Keratinocyte (primary cell): ENCODE measurements at places on chromosomes 16 and 17.

DNA sequence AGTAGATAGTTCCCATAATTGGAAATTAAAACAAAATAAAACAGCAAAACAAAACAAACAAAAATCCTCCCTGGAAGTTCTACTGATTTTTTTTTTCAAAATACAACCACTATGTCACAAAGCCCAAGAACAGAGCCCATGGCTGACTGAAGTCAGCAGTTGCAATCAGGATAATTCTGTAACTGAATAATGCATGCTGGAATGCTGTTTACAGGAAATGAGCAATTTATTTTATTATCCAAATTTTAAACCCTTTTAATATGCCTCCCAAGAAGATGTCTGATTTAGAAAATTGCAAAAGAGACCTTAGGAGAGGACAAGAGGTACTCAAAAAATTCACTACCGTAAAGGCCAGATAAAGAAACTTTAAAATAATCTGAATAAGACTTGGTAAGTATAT is 578.2 kb downstream of the TOX3 start:
- no peak for DNase-seq

DNA sequence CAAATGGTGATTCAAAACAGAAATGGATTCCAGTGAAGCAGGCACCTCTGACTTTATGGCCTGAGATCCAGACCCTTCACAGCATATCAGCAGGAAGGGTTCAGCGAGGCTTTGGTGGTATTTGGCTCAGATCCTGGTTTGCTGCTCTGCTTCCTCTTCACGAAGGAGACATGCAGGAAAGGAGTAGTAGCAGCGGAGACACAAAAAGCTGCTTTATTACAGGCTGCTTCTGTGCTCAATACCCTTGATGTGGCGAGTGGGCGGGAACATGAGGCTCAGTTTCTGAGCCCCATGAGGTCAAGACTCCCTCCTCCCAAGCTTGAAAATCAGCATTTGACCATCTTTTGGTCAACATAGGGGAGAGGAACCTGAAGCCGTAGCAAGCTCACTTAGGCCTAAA is 213.3 kb upstream of the AXIN2 start:
- no peak for DNase-seq

- no peak for DNase-seq
These were observed 13.3 kb downstream of the GRB7 start for GRCh38 chr17:39751016-39751543.

DNA sequence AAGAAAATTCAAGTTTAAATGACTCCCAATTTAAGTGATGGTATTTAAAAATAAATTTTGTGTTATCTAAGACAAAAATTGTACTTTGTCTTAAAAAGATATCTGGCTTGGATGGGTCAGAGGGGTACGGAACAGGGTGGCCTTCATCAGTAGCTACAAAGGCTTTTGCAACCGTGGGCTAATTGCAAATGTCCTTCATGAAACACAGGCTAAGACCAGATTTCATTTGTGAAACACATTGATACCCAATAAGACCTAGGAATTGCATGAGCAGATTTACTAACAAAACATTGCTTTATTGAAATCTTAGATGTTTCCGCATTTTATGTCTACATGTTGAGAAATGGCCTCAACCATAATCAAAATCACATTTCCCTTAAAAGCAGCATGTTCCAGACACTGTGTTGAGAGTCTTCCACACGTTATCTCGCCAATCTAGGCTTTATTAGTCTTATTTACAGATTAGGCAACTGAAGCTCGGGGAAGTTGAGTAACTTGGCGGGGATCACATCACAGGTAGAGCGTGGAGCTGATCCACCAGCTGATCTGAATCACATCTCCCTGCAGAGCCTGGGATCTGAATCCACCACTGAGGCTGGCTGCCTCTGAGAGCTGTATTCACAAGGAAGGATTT is 21.8 kb downstream of the FBXO39 start:
- DNase-seq = no peak

DNA sequence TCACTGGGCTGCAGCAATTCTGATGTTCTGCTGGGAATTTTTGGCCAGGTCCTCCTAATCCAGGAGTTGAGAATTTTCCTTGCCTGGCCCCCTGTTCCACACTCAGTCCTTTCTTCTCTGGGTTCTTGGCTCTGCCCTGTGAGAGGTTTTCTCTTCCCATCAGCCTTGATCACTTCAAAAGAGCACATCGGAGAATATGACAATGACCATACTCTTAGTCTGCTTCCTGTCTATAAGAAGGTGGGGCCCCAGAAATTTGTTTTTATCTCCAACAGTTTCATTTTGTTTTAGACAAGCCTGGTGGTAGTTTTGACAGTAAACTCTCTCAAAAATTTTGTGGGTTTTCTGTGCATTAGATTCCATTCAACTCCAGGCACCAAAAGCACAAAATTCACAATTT is 70.7 kb downstream of the C17orf67 start:
- DNase-seq = no peak

- DNase-seq = no peak
These were observed 15.4 kb downstream of the MFSD11 start for GRCh38 chr17:76753061-76753961.

DNA sequence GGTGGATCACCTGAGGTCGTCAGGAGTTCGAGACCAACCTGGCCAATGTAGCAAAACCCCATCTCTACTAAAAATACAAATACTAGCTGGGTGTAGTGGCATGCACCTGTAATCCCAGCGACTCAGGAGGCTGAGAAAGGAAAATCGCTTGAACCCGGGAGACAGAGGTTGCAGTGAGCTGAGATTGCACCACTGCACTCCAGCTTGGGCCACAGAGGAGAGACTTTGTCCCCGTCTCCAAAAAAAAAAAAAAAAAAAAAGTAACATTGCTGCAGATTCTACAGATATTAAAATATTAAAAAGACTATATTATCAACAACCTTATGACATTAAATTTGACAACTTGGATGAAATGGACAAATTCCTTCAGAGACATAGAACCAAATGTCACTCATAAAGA is 25.7 kb downstream of the MBTD1 start:
- DNase-seq = no peak

DNA sequence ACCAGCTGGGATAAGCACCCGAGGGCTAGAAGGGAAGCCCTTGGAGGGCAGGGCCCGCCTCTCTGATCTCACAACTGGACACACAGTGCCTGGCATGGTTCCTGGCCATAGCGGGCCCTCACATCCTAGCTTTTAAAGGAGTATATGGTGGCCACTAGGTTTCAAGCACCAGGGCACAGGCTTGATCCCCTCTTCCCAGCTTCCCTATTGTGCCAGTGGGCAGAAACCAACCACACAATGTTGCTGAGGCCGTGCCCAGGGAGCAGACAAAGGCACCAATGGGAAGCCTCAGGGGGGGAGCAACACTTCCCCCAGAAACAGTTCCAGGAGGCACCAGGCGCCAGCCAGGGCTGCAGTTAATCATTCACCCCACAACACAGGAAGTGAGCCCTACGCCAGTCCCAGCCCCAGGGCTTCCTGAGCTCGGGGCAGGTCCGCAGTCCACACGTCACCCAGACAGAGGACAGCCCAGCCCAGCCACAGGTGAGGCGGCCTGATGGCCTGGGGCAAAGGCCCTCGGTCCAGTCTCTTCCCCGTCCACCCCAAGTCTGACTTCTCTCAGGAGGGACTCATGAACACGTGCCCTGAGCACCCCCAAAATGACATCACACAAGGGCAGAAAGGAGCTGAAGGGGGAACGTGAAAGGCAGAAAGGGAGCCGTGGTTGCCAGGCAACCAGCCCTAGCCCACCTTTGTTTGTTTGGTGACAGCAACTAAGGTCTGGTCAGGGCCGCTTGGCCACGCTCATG is 12.8 kb downstream of the SMIM5 start:
- DNase-seq = no peak

DNA sequence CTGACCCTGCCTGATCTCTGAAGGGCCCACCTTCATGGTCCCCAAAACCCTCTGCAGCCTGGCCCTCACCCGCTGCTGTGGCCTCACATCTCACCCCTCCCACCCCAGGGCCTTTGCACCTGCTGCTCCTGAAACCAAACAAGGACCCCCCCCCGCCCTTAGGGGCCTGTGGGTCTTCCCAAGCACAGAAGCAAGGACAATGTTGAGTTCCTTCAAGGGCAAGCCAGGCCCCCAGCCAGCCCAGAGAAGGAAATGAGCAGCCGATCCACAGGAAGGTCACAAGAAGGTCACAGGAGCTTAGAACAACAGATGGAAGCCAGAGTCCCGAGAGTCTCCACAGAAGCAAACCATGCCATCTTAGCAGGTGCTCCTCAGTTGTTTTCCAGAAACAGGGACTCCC is 493 bp upstream of the PDE6G start:
- no peak for DNase-seq

- no peak for DNase-seq
These were observed 6.4 kb downstream of the YPEL2 start for GRCh38 chr17:59337741-59338299.

DNA sequence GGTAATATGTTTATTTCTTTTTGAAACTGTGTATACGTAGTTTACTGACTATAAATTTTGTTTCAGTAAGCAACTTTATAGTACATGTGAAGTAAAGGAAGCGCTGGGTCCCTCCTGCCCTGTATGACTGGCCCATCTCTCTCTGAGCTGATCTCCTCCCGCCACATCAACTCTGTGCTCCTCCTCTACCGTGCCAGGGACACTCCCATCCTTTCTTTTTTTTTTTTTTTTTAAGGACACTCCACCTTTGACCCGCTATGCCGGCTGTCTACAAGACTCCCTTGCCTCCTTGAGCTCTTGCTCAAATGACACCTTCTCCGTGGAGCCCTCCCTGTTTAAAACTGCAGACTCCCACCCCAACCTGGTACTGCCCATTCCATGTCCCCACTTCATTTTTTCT is 35.5 kb downstream of the ERN1 start:
- DNase-seq = no peak

DNA sequence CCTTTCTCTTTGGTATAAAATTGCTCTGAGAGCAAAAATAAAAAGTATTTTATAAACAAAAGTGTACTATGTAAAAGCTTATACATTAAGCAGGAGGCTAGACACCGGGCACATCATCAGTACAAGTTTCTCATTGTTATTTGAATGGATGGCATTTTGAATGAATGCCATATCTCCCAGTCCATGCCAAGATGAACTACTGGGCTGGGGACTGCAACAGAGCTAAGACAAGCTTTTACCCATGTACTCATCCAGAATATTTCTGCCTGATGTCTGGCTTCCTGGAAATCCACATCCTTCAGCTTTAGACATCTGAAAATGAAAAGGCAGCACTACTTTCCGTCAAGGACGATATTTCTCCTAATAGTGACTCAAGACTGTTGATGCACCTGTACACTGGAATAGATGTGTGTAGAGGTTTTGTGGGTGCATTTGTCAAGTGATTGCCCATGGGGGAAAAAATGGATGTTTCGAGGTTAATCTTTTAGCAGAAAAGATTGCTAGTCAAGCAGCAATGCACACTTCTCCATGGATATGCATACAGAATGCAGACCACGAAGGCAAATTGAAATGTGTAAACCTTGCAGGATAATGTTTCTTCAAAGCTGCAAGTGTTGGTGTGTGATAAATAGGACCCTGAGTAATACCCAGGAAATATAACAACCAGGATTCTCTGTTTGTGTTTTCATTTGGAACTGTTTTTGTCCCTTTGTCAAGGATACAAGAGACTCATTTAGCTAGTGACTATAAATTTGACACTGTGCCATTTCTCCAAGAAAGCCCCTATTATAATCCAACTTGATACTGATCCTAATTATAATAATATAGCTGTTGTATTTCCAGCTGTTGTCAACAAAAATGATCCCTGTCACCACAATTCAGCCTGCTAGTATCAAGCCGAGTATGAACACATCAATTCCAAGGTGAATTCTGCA is 173.8 kb downstream of the CDH8 start:
- no peak for DNase-seq

DNA sequence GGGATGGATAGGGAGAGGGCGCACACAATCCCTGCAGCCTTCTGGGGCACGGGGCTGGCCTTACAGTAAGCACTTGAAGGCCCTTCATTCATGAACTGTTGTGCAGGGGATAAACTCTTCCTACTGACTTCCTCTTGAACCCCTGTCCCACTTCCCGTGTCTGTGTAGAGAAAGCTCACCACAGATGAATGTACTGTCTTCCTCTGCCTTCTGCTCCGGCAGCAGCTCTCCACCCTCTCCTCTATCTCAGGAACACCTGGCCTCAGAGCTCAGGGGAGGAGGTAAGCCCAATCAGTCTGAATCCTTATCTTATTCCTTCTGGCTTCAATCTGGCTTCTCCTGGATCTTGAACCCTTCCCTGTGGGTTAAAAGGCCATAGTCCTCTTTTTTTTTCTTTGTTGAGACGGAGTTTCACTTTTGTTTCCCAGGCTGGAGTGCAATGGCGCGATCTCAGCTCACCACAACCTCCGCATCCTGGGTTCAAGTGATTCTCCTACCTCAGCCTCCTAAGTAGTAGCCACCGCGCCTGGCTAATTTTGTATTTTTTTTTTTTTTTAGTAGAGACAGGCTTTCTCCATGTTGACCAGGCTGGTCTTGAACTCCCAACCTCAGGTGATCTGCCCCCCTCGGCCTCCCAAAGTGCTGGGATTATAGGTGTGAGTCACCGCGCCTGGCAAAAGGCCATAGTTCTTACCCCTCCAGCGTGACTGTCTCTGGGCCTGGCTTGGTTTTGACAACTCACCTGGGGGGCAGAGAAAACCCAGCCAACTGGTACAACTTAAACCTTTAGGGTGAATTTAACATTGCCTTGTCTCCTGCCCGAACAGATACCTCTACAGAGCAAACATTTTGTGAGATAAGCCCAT is 7.2 kb upstream of the SLC52A1 start:
- no peak for DNase-seq

GRCh38 chr17:33751702-33752065 is 458.6 kb upstream of the ASIC2 start:
- DNase-seq = no peak

DNA sequence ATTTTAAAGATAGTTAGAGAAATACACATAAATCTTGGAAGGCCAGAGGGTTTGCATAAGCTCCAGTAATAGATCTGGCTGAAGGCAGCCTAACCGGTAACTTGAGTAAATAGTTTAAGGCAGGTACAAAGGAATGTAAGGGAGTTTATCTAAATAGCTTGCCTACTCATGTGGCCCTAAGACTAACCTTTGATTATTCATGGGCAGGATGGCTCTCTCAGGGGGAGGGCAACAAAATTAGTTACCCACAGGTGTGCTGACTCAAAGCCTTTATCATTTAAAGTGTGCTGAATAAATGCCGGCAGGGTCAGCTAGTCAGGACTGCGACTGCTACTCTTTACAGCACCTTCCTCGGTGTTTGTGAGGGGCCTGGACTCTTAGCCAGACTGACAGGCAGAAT is 761.3 kb upstream of the KIF2B start:
- no peak for DNase-seq

GRCh38 chr16:22313876-22314470 is 16.8 kb downstream of the POLR3E start:
- DNase-seq = no peak

DNA sequence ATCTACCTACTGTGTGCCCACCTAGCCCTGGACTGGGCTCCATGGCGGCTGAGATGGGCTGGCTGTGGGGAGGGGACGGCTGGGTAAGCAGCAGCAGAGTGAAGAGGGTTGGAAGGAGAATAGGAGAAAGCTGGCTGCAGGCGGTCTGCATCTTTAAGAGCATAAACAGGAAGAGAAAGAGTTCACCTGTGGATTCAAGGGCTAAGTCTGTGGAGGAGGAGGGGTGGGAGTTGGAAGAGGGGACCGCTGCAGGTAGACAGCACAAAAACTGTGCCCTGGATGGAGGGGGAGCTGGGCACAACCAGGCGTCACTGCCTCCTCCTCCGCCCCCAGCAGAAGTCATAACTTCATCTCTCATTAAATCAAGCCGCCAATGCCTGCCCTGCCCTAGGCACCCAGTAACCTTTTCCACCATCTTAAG is 677 bp downstream of the SLC13A2 start:
- no peak for DNase-seq
